ENCODE measurements at places on chromosomes 11 and 22.

DNA sequence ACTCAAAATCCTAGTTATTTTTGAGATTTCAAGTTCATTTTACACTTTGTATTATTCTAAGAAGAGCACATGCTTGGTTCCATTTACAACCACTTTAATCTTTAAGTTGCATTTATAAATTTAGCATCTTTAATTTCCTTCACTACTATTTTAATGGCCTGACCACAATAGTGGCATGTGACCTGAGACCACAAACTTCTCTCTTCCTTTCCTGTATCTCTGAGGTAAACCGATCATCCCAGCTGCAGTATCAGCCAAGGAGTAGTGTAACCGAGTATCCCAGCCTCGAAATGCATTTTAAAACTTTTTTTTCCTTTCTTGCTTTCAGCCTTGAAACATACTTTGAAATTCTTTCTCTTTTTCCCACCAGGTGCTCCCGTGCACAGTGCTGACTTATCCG, 28.7 kb upstream of the CBX6 start:
- no peak for DNase-seq

- no peak for DNase-seq
These were observed 17.0 kb downstream of the MMP10 start for GRCh38 chr11:102763440-102763839.

- DNase-seq: no peak
These were observed 17.2 kb upstream of the MPZL2 start for GRCh38 chr11:118281284-118281683.

GRCh38 chr22:24925586-24926427, 20.7 kb downstream of the LHFPL7 start:
- no peak for DNase-seq

DNA sequence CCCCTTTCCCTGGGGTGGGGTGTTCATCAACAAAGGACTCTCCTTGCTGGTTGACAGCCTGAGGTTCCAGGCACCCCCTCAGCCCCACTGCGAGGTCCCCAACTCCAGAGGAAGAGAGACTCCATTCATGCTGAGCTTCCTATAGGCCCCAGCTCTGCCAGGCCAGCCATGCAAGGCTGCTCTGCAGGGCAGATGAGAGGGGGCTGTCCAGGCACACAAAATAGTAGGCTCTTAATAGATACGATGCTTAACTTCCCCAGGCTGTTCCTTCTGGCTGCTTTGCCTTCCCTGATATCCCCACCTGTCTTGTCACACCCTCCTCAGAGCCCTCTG, 45.0 kb upstream of the CRYBB3 start:
- DNase-seq: no peak

GRCh38 chr11:63246045-63246444, 2.6 kb upstream of the SLC22A25 start:
- no peak for DNase-seq

GRCh38 chr11:133949129-133949528, 7.6 kb downstream of the IGSF9B start:
- DNase-seq: no peak

DNA sequence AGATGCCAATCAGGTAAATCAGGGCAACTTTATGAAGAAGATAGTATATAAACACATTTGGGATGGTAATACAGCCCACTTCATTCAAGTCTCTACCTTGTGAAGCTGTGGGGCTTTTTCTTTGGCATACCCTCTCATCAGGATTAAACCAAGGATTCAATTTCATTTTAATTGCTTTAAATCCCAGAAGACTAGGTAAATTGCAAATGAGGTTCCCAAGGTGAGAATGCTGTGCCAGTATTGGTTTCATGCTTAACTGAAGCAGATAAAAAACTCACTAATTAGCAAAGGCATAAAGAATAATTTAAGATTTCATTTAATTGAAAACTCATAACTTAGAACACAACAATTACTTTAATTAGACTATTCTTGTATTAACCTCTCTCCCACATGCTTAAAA, 1218.1 kb downstream of the FAM181B start:
- DNase-seq: no peak

DNA sequence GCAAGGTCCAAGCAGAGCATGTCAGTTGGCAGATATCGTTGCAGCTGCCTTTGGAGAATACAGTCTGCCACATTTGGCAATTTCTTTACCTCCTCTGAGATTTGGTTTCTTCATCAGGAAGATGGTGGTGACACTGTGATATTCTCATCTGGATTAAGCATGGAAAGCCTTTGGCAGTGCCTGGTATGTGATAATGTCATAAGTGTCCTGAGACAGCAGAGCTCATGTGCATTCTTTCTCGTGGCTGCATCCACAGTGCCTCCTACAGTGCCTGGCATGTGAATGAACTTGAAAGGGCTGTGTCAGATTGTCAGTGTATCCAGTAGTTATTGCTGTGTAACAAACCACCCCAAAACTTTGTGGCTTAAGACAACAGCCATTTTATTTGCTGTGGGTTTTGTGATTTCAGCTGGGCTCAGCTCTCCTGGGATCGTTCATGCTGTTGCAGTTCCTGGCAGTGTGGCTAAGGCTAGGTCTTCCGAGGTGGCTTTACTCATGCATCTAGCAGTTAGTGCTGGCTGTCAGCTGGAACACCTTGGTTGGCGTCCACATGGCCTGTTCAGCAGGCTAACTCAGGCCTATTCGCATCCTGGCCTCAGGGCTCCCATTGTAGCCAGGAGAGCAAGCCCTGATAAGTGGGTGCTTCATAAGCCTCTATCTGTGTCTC, 35.7 kb upstream of the MICAL2 start:
- DNase-seq: no peak

DNA sequence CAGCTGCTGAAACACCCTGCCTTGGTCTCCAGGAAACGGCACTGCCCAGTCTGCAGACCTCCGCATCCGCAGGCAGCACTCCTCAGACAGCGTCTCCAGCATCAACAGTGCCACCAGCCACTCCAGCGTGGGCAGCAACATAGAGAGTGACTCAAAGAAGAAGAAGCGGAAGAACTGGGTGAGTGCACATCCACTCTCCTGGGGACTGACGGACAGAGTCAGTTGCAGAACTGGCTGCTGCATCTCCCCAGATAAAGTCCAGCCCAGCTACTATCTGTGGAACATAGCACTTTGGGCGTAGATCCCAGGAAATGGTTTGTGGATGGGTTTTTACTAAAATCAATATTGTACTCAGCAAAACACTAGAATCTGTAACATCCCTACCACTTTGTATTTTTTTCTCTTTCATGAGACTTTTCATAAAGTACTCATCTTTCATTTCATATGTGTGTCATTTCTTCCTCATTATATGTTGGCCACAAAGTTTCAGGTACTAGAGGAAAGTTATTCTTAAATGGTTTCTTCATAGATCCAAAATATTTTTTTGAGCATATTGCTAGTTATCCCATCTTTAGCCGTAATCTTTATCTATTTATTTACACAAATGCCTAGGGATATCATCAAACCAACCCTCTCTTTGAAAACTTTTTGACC, 80.1 kb downstream of the DBX1 start:
- DNase-seq: no peak

DNA sequence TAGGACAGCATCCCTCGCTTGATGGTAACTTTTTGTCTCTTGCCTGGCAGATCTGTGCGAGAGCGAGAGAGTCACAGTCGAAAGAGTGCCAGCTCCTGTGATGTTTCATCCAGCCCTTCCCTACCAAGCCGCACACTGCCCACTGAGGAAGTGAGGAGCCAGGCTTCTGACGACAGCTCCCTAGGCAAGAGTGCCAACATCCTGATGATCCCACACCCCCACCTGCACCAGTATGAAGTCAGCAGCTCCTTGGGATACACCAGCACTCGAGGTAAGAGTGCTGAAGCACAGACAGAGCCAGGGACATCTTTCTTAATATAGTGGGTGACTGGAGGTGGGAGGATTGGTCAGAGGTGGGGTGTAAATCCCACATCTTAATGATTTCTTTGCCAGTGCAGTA, 61.1 kb downstream of the DEPDC5 start:
- DNase-seq: no peak

- DNase-seq: no peak
These were observed 6.5 kb downstream of the TPCN2 start for GRCh38 chr11:69055212-69055586.

- DNase-seq: no peak
These were observed 1.0 kb downstream of the LYVE1 start for GRCh38 chr11:10567446-10567845.

DNA sequence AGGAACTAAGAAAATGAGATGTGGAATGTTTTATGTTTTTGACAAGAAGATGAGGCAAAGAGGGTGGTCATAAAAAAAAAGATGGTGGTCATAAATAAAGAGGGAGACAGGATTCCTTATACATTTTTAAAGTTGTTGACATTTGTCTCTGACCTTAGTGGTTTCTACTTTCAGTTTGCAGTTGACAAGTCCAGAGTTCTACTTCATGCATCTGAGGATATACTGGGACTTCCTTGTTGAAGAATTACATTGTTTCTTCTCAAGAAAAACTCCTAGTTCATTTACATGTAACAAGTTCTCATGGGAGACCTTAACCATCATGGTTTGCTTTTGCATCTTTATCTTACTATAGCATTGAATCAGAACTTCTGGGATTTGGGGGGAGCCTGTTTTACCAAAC, 1.2 kb downstream of the OR6X1 start:
- DNase-seq: no peak

DNA sequence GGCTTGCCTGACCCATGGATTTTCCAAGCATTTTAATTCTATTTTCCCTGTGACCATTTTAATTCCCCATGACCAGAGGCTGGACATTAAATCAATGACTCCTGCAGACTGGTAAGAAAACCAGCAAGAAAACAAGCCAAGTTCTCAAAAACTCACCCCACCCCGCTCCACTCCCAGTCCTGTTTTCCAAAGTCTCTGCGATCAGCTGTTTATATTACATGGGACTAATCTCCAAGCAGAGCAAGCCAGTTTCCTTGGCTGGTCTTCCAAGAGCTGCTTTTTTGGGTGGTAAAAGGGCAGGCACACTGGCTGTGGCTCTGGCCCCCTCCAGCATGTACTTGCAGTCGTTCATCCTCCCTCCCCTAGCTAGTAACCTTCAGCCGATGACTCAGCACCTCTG, 97.9 kb downstream of the RRAS2 start:
- no peak for DNase-seq

GRCh38 chr11:111448831-111449557, 63.2 kb downstream of the BTG4 start:
- no peak for DNase-seq

GRCh38 chr22:39900306-39901227, at the start of gene GRAP2:
Gene GRAP2 (plus strand): TSS chr22:39901084. CDS start chr22:39947107, 46,023 bp downstream.
- DNase-seq: peak; percentile 45

- no peak for DNase-seq
These were observed 35.0 kb downstream of the PDGFB start for GRCh38 chr22:39209756-39210155.

DNA sequence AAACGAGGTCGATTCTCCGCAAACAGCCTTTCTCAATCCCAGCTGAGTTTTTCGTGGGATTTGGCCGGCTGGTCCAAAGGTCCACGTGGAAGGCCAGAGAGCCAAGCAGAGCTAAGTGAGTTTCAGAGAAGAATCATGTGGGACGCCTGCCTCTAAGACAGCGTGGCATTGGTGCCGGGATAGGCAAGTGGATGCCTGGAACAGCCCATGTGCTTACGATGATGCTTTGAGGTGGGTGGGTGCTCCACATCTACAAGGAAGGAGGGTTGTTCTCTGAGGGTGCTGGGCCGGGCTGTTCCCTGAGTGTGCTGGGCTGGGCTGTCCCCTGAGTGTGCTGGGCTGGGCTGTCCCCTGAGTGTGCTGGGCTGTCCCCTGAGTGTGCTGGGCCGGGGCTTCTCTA, 41.4 kb downstream of the MUC2 start:
- no peak for DNase-seq

GRCh38 chr11:66834943-66835342, 8.3 kb upstream of the RCE1 start:
- DNase-seq: no peak

- DNase-seq: no peak
These were observed 7.2 kb downstream of the IRAG1 start for GRCh38 chr11:10686311-10686710.

DNA sequence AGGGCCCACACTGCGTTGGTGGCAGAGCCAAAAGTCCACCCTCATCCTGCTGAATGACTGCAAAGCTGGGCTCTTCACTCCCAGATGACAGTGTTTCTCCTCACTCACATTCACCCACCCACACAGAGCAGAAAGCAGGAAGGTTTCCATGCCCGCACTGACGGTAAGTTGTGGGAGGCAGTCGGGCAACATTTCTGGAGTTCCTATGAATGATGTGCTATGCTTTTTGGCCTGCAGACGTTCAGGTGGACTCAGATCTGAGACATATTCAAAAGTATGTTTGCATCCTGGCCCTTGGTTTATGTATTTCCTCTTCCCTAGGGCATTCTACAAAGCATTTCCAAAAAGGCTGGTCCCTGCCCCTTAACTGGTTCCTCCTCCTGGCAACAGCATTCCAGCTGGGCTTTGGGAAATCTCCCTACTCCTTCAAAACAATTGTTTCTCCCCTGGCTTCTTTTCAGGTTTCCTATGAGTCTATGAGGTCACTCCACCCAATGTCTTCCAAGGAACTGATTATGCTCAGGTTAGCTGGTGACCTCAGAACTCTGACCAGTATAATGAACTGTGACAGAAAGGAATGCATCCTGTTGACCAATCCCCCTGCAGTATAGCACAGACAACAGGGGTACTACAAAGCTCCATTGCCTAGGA, 36.4 kb downstream of the PACSIN2 start:
- no peak for DNase-seq

DNA sequence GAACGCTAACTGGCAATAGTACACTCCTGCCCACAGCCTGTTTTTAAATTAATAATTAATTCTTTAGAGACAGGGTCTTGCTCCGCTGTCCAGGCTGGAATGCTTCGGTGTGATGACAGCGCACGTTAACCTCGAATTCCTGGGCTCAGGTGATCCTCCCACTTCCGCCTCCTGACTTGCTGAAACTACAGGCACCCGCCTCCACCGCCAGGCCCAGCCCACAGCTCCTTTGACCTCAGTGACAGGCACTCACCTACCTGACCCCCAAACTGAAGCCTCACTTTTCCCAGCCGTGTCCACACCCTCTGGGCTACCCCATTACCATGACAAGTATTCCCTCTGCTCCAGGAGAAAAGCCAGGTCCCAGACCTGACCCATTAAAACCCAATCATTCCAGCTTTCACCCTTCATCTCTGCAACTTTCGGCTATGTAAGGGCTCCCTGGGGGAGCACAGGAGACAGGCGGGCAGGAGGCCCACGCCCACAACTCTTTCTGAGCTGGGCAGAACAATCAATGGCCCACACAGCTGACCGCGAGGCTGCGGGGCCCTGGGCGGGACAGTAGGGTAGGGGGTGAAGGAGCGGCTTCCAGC, 730 bp downstream of the LMNTD2 start:
- DNase-seq: no peak

- no peak for DNase-seq
These were observed 1.0 kb downstream of the B4GALNT4 start for GRCh38 chr11:370070-370941.

DNA sequence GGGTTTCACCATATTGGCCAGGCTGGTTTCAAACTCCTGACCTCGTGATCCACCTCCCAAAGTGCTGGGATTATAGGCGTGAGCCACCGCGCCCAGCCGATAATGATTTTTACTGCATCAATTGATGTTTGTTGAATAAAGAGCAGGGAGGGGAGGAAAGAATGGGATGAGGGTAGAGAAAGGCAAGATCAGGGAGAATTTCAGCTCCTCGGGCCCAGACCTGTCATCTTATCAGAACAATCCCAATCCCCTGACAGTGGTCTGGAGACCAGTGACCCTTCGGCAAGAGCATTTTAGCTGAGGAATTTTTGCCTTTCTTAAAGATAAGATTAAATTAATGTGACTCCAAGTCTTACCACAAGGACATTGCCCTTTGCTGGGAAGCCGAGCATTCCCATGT, 15.0 kb upstream of the ANO1 start:
- DNase-seq: no peak

GRCh38 chr22:21996175-21996720, 13.7 kb upstream of the TOP3B start:
- no peak for DNase-seq

- no peak for DNase-seq
These were observed 91.2 kb downstream of the ARHGAP42 start for GRCh38 chr11:100778166-100778785.

Measured in stimulated activated CD8-positive, alpha-beta memory T cell treated with anti-CD3 and anti-CD28 coated beads, Interleukin-4, amount 100 ng/mL, for 4 hours (primary cell).